ENCODE measurements at places on chromosomes 12 and 14. TPM values are rescaled to one million over a fixed set of nuclear protein-coding genes. Genes with fewer than 3 reads are reported as not detected.
A peak's percentile ranks its signal among the peaks of the same experiment; 100 is the strongest.

Gene IL31
- not detected for total RNA-seq

Gene GCH1
- 7.6 TPM for total RNA-seq

Gene TAS2R8
- total RNA-seq, result not detected

Gene NID2
- 61.4 TPM for total RNA-seq

Gene ACSM4
- not detected for total RNA-seq

Gene FGF6
- total RNA-seq, result not detected

Gene SAV1
- 62.3 TPM for total RNA-seq

Gene MYO1A
- 0.30 TPM for total RNA-seq

Gene LRTM2
- total RNA-seq, result not detected

Gene MMP19
- total RNA-seq, result 35.1 TPM

Gene WNT1
- total RNA-seq, result not detected

Gene NOVA1
- total RNA-seq, result 25.1 TPM

Gene MAPKAPK5
- 36.1 TPM for total RNA-seq

Gene CLEC2A
- not detected for total RNA-seq

Gene TESPA1
- total RNA-seq, result 0.98 TPM

- peak; percentile 37 for DNase-seq
Observed at GRCh38 chr12:1544996-1545700, 49.2 kb downstream of the FBXL14 start.

GRCh38 chr12:114403011-114403689, 2.8 kb downstream of the TBX5 start:
- no peak for DNase-seq

GRCh38 chr12:105292705-105293104, 37.8 kb upstream of the C12orf75 start:
- no peak for DNase-seq

GRCh38 chr12:67540920-67541624, 107.5 kb upstream of the DYRK2 start:
- no peak for DNase-seq

DNA sequence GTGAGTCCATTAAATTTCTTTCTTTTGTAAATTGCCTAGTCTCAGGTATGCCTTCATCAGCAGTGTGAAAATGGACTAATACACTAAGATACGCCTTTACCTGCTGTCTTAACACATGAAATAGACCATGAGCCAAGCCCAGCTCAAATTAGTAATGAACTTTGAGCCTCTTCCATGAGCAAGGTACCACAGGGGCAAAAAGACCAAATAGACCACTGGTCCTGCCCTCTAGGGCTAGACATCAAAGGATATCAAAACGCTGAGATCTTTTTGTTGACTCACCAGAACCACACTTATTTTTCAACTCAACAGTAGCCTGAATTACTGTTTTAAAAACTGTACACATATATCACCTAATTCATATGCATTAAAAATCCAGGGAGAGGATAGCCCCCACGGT, 137.5 kb upstream of the NOS1 start:
- DNase-seq, result no peak

- no peak for DNase-seq
Observed at GRCh38 chr12:31471823-31472222, 119.1 kb downstream of the DENND5B start.

DNA sequence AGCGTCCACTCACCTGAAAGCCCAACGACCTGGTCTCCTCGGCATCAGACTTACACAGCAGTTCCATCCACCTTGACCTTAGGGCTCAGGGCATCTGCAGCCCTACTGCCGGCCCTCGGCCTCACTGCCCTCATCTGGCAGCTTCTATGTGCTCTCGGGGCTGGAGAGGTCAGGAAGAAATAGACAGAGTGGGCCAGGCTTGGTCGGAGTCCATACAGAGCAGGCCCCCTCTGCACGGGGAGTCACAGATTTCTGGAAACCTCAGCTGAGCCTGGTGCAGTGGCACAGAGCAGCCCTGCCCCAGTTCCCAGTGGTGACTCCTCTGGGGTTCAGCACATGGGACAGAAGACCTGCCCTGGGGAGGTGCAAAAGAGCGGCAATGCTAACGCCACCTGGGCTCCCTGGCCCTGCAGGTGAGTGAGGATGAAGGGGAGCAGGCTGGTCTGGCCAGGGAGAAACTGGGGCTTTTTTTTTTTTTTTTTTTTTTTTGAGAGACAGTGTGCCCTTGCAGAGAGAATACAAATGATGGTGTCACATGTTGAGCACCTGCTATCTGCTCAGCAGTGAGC, 190.1 kb upstream of the PRMT8 start:
- no peak for DNase-seq

DNA sequence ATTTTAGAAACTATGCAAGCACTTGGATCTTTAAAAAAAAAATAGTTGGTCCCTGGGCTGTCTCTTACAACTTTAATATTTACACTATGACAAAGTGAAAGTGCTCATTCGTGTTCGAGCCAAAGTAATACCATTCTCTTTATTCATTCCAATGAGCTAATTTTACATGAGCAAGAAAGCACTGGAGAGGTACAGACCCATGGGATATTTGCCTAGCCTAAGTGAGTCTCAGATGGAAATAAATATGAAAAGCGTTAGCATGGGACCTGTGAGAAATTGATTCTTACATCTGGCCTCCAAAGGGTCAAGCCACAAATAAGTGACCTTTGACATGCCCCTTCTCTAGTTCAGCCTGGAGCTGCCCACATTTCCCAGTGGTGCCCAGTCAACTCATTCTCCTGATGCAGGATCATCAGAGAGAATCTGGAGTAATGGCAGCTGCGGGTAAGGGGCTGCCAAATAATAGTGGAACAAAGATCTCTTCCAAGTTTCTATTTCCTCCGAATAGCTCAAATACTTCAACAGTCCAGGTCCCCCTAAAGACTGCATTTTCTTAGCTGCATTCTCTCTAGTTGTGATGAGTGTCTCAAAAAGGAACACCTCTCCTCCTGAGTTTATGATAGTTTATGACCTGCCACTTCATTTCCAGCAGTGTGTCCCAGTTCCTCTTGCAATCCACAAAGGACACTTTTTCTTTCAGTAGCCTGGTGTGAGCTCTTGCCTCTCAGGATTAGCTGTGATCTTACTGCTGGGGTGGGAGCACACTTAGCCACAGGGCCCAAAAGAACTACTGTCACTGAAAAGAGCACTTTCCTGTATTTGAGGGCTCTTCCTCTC, 208.2 kb downstream of the DAD1 start:
- no peak for DNase-seq

GRCh38 chr12:96150442-96150841, 43.7 kb upstream of the ELK3 start:
- DNase-seq, result no peak

DNA sequence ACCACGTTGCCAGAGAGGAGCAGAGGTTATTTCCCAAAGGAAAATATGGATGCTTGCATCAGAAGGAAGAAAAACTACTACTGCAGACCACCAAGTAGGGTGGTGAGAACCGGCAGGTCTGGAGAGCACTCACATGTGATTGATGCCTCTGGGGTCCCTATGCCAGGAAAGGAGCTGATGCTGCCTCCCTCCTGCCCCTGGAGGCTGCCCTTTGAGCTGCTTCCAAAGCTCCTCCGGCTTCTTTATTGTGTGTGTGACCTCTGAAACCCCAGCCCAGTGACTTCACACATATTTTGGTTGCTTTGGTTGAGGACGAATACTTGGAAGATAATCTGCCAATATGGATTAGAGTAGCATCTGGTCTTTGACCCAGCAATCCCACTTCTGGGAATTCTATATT, 133.4 kb downstream of the AACS start:
- DNase-seq, result no peak

- no peak for DNase-seq
Observed at GRCh38 chr14:105061428-105062047, 3.7 kb downstream of the GPR132 start.

- no peak for DNase-seq
Observed at GRCh38 chr12:120490833-120491512, 4.9 kb upstream of the DYNLL1 start.

DNA sequence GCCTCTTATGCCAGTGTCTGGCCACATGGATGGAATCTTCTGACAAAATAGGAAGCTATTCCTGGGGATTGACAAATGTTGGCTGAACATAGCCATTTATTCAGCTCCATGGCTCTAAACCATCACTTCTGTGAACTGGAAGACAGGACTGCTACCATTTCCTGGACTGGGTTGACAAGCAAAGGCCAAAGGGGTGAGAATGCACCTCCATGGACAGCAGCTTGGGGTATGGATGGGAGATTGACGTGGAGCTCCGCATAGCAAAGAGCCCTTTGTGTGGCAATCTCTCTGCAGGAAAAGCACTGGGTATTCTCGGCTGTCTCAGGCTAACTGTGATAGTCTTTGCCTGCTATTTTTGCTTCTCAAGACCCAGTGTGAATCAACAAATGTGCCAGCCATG, 223.0 kb upstream of the EGLN3 start:
- DNase-seq, result no peak

- no peak for DNase-seq
Observed at GRCh38 chr12:118015944-118016343, 559 bp upstream of the RFC5 start.

DNA sequence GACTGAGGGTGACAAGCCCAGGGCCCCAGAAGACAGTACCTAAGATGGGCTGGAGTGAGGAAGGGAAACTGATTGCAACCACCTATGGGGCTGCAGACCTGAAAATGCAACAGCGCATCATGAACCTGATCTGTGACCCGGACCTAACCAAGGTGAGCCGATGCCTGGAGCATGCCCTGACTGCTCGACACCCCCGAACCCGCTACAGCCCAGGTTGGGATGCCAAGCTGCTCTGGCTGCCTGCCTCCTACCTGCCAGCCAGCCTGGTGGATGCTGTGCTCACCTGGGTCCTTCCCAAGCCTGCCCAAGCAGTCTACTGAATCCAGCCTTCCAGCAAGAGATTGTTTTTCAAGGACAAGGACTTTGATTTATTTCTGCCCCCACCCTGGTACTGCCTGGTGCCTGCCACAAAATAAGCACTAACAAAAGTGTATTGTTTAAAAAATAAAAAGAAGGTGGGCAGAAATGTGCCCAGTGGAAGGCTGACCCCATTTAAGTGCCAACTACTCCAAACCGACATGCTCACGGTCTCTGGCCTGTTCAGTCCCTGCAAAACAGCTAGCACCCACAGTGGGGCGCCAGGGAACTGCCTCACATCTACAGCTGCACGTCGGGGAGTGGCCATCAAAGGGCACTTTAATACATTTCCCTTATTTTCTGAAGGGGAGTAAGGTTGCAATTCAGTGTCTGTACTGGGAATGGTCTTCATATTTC, 4.2 kb downstream of the RDH5 start:
- DNase-seq, result peak; percentile 76

DNA sequence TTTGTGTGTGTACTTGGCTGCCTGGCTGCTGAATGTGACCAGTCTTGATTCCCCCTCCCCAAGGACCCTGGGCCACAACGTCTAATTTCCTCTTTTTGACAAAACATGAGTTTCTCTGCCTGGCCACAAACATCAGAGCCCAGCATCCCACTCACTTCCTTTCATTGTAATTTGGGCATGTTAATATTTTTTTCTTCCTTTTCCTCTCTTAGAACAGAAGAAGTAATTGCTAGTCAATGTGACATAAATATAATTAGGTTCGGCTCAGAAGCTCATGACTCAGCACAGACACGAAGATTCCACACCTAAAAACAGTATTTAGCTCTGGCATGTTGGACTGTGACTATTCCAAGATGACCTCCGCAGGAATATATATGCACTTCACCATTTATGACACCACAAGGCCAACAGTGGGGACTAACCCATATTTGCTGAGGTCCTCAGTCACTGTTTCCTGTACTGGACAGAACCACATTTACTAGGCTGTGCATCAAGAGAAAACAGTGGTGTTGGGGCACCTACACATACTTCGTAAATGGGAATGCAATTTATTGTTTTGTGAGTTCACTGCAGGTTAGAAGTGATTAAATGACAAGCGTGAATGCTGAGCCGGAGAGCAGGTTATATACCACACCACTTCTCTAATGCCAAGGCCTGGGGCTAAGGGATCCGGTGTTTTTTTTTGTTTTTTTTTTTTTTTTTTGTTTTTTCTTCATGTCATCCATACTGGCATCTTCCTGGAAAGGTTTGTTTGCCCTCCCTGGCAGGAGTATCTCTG, 4.2 kb downstream of the GSG1 start:
- DNase-seq, result no peak

DNA sequence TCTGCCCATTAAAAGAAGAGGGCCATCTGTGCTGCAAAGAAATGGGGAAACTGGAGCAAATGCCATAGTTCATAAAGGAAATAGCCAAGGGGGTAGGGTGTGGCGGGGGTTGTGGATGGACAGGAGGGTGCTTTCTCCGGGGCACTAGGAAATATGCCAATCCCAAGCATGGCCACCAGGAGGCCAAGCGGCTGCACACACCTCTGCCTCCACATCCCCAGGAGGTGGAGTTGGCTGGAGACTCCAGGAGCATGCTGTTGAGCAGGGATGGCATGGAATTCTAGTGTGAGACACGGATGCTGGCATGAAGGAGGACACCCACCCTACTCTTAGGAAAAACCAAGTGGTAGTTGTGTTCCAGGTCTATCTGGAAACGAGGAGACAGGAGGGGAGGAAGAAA, 25.2 kb downstream of the NID2 start:
- no peak for DNase-seq

- peak; percentile 15 for DNase-seq
Observed at GRCh38 chr14:32417956-32418552, 89.0 kb downstream of the AKAP6 start.

- DNase-seq, result no peak
Observed at GRCh38 chr12:115158816-115159215, 474.8 kb upstream of the TBX3 start.

DNA sequence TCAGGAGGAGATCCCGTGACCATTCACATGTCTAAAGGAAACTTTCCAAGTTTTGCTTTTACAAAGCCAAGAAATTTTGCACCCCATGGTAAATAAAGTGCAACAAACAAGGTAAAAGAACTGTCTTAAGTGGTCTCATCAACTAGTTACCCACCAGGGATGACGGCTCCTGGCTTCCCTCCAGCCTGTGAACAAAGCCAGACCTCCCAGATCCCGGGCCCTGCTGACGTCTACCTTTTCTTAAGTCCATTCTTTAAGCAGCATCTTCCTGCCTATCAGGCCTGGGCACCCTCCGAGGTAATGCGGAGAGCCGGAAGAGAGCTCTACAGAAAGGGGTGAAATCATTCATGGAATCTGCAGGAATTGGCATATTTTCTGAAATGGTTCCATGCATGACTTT, 58.0 kb upstream of the DAAM1 start:
- DNase-seq, result no peak

- no peak for DNase-seq
Observed at GRCh38 chr12:91100906-91101305, 10.4 kb downstream of the LUM start.
